ENCODE measurements at places on chromosomes 6 and 20.
A peak's percentile ranks its signal among the peaks of the same experiment; 100 is the strongest.

- DNase-seq: no peak
Measured at GRCh38 chr6:160131636-160132296, 10.2 kb downstream of the SLC22A1 start.

- DNase-seq: no peak
Measured at GRCh38 chr6:165925474-165926156, 242.0 kb downstream of the TBXT start.

GRCh38 chr6:100144991-100145390 is 151.0 kb upstream of the MCHR2 start:
- no peak for DNase-seq

- peak; percentile 26 for DNase-seq
Measured at GRCh38 chr6:43926634-43927531, 156.9 kb downstream of the VEGFA start.

DNA sequence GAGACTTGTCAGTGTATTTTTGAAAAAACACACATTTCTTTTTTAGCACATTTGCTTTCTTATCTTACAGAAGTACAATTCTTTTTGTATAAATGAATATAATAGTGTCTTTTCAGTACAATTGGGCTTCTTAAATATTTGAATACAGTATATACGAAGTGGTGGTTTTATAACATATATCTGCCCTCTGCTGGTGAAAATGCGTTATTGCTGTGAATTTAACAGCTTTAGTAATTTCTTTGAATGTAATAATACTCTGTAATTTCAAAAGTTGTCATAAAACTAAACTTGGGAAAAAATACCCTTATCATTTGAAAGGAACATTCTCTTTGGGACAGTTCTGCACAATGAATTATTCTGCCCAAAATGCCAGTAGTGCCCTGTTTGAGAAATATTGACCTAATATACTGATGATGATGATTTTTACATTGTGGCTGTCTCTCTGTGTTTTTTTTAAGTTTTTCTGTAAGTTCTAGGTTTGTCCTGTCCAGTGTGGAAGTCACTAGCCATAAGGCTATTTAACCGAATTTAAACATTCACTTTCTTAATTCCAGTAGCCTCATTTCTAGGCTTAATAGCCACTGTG is 19.0 kb downstream of the SMAP1 start:
- DNase-seq: no peak

GRCh38 chr20:57496592-57496991 is 28.3 kb downstream of the CTCFL start:
- no peak for DNase-seq

- no peak for DNase-seq
Measured at GRCh38 chr6:162260027-162260426, 467.5 kb downstream of the PRKN start.

- peak; percentile 24 for DNase-seq
Measured at GRCh38 chr6:159874435-159874834, 16.4 kb upstream of the MAS1 start.

DNA sequence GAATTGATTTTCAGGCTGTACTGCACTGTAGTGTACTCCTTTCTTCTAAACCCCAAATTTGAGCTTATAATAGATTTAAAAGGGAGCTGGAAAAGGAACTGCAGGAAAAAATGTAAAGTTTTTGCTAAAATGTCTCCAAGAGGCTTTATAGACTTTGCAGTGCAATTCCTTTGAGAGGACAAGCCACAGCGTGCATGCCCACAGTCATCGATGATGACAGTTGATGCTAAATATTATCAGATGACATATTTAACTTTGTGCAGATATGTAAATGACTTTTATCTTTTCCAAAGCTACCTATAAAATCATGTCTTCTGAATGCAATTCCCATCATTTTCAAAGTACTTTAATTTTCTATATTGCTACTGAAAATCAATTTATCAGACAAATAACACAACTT is 24.3 kb upstream of the HDGFL1 start:
- DNase-seq: no peak

DNA sequence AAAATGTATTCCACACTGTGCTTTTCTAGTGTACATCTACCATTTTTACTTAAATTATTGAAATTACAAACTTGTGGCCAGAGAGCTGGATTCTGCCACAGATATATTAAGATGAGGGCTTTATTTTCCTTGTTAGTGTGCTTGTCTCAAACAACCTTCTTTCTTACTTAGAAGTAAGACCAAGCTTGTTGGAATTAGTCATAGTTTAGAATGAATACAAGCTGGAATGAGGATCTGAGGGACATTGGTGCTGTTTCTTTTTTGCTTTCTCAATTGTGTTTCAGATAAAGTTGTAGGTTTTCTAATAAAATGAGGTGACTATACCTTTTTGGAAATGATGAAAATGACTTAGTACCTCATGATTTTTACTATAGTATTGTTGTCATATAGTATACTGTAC is 40.3 kb downstream of the UBR2 start:
- no peak for DNase-seq

DNA sequence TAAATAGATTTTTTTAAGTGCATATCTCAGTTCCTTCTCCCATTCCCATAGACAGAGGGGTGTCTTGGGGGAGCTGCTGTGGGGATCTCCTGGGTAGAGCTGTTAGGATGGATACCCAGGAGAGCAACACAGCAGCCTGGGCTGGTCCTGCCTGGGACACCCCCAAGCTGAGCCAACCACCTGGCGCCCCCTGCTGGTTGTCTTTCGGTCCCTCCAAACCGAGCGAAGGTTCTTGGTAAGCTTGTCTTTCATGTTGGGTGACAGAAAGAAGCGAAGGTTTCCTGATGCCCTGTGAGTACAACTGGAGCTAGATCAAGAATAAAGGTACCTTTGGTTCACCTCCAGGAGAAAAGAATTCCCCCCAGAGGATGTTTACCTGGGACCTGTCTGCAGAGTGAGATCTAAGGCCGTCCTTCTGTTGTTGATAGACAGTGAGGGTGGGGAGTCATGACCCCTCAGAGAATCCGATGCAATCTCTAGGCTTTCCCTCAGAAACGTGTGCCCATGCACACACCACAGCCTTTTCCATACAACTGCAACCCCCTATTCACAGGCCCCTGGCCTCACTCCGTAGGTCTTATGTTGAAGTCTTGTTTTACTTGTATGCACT is 50.8 kb downstream of the SNX9 start:
- DNase-seq: peak; percentile 50

DNA sequence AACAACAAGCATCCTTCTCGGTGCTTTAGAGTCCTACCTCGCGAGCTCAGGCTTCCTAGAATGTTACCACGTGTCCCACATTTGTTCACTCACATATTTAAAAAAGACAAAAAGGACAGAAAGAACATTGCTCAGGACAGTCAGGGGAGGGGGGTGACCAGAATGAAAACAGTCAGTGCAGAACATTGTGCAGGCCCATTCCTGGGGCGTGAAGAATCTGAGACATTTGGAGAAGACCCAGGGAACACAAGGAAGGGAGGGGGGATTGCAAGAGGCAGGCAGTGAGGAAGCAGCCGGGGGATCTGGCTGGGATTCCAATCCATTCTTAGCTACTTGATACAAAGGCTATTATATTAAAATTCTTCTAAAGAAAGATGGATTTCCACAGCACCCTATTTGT is 270.4 kb upstream of the CITED2 start:
- no peak for DNase-seq

DNA sequence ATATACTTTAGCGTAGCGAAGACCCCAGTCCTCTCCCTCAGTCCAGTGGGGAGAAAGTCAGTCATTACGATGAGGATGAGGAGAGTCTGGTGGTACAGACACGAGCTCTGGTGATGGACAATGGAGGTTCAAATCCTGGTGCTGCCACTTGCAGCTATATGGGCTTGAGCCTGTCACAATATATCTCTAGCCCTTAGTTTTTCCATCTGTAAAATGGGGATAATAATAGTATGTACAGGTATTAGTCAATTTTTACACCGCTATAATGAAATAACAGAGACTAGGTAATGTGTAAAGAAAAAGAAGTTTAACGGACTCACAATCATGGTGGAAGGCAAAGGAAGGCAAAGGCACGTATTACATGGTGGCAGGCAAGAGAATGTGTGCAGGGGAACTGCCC is 237.9 kb downstream of the BCAS1 start:
- no peak for DNase-seq

- no peak for DNase-seq
Measured at GRCh38 chr20:18688676-18689075, 100.8 kb downstream of the DTD1 start.

- DNase-seq: no peak
Measured at GRCh38 chr6:167735084-167735950, 91.4 kb upstream of the AFDN start.

GRCh38 chr6:56156643-56157042 is 90.7 kb downstream of the COL21A1 start:
- no peak for DNase-seq

DNA sequence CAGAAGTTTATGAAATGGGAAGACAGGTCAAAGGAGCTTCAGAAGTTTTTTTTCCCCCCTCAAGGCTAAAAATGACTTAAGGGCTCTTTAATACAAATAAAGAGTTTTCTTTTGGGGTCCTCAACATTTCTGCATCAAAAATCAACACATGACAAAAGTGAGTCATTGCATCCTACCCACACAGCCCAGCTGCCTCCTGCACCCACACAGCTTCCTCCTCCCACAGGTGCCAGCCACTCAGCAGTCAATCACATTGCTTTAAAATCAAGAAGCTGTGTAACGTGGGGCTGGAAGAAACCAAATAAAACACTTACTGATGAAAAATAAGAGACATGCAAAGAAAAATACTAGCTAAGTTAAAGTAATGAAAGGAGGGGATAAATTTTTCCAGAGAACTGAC is 68.5 kb downstream of the MAP3K5 start:
- DNase-seq: peak; percentile 71

GRCh38 chr6:98880486-98880885 is 46.1 kb downstream of the POU3F2 start:
- DNase-seq: no peak

- DNase-seq: no peak
Measured at GRCh38 chr6:88166493-88167351, 575 bp upstream of the CNR1 start.

DNA sequence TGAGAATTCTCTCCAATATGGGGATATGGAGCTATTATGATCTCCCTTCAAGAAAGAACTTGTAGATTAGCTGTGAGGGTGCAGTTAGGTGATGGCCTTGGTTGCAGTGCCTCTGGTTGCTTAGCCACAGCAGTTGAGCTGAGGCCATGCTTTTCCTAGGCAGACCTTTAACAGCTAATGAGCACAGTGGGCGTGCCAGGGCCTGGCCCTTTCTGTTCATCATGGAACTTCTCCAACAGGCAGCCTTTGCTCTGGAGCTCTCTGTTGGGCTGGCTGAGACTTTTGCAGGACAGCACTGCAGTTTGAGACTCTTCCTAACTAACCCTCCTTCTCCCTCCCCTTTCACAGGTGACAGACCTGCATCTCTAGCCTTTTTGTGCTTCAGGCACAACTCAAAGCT is 39.7 kb upstream of the TMEM170B start:
- peak; percentile 33 for DNase-seq

DNA sequence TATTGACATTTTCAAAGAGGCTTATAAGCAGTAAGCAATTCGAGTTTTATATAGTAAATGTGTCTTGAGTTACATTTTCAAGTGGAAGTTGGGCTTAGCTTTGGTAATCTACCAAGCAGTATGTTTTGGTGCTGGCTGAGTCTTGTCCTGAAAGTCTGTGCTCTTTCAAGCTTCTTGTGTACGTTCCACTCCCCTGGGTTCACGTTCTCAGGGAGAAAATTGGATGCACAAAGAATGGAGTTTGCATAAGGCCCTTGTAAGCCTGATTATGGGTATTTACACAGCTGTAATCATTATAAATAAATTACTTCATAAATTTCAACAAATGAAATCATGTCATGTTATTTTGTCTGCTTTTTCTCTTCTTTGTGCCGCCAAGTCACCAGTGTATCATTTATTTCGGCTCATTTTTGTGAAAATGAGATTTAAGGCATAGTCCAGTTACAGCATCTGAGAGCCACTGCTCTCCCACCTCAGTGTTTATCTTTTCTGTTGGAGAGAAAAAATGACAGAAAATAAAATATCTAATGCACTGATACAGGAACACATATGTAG is 262.5 kb downstream of the BTBD3 start:
- no peak for DNase-seq

- no peak for DNase-seq
Measured at GRCh38 chr6:108321253-108321747, 26.4 kb downstream of the AFG1L start.

DNA sequence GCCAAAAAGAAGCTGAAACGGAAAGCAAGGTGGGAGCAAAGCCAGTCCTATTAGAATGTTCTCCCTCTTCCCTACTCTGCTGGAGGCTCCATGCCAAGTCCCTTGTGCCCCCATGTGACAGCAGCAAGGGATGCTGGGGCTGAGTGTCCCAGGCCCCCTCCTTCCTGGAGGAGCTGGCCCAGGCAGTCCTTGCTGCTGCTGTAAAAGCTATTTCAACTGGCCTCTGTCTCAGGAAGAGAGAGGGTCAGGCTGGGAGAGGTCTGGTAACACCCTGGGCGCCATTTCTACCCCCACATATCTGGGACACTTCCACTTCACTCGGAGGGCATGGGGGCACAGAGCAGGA is 25.0 kb downstream of the TTBK1 start:
- DNase-seq: peak; percentile 67

DNA sequence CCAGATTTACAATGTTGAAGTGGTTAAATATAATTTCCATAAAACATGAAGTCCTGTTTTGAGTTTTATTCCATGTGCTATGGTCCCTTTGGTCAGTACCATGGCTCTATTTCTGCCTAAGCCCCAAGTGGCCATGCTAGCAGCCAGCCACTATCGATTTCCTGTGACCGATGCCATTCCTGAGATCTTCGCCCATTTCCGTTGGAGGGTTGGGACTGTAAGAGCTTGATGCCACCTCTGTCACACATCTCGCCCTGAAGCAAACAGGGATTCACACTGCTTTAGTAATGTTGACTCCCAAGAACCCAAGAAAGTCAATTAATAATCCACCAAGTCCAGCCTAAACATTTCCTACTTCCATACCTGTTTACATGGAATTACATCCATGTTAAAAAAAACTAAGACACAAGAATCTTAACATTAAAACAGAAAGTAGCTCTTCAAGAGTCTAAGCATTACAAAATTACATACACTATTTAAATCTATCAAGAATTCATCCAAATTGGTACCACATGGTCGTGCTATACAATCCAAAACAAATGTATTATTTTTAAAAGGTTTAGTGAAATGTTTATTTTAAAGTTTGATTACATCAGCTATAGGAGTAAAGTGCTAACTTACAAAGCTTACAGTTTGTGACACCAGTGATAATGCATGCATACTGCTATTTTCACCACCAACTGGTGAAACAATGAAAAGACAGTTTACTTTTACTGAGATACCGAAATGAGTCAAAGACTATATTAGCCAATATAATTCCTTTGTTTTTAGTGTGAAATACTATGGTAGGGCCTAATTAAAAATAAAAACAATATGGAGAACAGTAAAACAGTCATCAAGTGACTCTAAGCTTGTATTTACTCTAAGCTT is 2.5 kb downstream of the RBM39 start:
- DNase-seq: no peak

GRCh38 chr6:36886950-36887618 is 1.3 kb downstream of the C6orf89 start:
- no peak for DNase-seq

GRCh38 chr6:143187238-143187923 is 126.7 kb downstream of the AIG1 start:
- DNase-seq: no peak

Data from putamen (tissue), 1 donor.